ENCODE measurements at places on chromosomes 7 and 10.

GRCh38 chr10:129307141-129307540, 159.9 kb upstream of the MGMT start:
- no peak for DNase-seq

DNA sequence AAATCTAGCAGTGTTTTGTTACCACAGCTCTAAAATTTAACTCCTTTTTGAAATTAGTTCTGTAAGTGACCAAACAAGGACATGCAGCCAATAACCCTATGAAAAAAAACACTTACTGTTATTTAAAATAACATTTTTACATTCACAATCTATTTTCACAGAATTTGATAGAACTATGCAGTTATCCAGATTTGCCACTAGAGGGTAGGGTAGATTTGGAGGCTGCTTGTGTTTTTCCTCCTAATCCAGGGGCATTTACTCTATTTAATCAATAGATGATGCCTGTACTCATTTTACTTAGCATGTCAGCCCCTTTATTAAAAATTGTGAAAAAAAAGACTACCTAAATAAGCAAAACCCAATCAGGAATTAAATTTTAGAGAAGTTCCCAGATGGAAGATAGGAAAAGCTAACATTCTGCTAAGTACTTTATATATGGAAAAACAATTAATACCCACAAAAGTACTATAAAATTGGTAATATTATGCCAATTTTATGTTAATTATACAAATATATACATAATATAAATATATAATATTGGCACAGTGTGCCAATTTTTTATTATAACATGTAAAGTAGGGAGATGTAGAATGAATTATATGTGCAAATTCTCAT, 18.1 kb upstream of the LIPK start:
- DNase-seq = no peak

DNA sequence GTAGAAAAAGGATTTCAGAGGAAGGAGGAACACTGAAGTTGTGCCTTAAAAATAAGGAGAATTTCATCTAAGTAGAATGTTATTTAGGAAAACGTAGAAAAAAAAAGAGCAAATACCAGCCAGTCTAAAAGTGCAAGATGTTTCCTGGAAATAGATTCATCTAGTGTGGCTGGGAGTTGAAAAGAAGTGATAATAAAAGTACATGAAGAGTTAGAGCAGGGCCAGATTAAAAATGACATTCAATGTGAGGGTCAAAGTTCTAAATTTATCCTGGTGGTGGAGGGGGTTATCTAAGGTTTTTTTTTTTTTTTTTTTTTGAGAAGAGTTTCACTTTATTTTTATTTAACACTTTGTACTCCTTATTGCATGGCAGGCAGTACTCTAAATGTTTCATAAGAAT, 289.3 kb downstream of the MDFIC start:
- DNase-seq = no peak

DNA sequence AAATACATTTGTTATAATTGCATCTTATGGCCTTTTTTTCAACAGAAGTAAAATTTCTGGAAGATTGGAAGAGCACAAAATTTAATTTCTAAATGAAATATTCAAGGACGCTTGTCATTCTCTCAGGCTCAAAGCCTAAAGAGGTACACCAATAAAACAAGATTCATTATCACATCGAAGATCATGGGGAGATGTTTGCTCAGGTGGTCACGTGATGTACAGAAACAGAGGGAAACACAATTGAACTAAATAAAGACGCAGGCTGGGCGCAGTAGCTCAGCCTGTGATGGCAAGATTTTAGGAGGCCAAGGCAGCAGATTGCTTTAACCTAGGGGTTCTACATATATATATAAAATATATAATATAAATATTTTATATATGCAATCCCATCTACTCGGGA, 37.3 kb upstream of the TMEM254 start:
- DNase-seq = no peak

GRCh38 chr10:127449490-127449889, 99.6 kb upstream of the NPS start:
- DNase-seq = no peak

GRCh38 chr7:108570146-108570755, 577 bp downstream of the DNAJB9 start:
- peak; percentile 46 for DNase-seq

DNA sequence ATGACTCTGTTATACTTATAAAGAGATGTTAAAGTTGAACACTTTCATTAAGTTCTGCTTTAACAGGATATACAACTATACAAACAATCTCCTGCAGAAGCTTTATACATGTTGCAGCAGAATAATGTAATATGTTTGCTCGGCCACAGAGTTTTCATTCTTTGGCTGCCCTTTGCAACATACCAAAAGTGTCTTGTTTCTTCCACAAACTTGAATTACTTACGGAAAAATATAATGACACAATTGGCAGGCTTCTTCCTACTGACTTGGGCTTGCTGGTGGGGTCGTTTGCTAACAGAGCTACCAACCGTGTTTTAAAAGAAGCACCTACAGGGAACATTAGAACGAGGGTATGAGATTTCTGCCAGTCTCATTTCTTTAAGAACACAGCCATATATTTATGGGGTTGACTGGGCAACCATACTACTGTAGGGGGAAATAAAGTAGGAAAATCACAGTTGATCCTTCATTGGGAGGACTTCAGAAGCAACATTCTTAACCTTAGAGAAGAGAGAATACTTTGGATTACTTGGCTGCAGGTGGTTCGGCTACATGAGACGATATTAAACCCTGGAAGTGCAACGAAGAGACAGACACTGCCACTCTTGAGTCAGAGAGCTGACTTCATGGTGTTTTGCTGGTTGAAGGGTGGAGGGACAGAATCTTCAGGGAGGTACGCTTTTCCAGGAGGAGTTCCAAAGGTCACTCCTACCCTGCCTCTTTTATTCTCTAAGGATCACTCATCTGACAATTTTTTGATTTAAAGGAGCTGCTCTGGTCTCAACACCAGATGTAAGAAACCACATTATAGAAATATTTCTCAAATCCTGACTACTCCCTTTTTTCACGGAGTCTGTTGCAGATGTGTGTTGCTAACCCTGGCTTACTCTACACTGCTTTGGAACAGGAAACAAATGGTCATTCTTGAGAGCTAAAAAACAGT, 123.9 kb downstream of the SEMA3C start:
- DNase-seq = no peak

- DNase-seq = no peak
Observed at GRCh38 chr10:55746002-55746401, 615.1 kb downstream of the ZWINT start.

GRCh38 chr7:26515314-26515842, 223.7 kb downstream of the SNX10 start:
- DNase-seq = no peak

DNA sequence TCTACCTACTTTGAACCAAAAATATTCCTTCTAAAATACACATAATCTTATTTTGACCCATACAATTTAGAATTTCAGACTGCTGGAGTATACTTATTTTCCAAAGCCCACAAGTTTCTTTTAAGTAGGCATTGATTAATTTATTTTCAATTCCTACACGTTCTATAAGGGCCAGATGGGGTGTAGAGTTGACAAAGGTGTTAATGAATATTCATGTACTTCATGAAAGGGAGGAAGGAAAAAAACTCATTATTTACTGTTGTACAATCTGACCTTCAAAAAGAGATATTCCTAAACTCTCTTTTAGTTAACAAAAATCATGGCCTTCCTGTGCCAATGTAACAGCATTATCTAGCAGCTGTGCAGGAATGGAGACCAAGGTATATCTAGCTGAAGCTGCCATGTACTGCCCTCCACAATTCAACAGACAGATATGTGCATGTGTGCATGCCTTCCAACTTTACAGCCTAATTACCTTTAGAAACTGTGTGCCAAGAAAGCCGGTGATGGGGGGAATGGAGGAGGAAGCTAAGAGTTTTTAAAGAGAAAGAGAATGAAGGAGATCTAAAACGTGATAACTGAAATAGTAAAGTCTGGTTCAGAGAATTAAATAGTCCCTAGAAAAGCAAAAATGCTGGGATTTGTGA, 108.9 kb downstream of the UPF2 start:
- no peak for DNase-seq

GRCh38 chr10:124000792-124001201, 92.6 kb downstream of the CHST15 start:
- peak; percentile 37 for DNase-seq

GRCh38 chr7:51312951-51313737, 3.5 kb downstream of the COBL start:
- no peak for DNase-seq

DNA sequence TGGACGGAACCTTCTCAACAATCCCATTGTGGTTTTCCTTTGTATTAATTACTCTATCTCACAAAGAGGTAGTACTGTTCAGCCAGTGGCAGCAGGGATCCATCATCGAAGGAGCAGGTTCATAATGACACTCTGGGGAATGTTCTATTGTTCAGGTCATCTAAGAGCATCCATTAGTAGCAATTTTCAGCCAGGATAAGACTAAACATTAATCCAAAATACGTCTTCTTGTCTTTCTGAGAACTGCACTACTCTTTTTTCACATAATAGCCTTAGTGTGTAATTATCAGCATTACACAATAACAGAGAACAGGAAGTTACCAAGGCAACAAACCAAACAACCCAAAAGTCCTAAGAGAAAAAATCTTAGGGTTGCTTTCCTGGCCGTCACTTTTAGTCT, 259.5 kb upstream of the VWC2 start:
- DNase-seq = no peak

DNA sequence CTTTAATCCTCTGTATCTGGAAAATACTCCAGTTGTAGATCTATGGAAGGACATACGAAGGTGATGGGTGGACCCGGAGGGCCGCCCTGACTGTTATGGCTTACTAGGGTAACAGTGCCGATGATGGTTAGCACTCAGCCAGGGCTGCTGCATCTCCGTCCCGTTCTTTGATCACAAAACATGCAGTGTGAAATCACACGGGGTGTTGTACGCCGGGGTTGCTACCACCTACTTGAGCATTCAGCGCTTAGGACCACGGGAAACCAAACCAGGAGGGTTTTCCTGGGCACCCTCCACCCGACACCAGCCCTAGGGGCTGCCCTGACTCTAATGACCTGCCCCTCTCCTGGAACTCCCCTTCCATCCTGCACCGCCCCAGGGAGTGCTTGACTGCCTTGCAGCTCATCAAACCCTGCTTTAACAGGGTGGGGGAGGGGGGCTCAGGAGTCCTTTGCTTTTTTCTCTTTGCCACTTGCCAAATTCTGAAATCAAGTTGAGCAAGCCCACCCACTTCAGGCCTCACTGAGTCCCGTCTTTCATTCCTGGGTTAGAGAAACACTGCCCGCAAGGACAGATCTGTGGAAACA, 20.4 kb downstream of the ZNF775 start:
- DNase-seq = no peak

DNA sequence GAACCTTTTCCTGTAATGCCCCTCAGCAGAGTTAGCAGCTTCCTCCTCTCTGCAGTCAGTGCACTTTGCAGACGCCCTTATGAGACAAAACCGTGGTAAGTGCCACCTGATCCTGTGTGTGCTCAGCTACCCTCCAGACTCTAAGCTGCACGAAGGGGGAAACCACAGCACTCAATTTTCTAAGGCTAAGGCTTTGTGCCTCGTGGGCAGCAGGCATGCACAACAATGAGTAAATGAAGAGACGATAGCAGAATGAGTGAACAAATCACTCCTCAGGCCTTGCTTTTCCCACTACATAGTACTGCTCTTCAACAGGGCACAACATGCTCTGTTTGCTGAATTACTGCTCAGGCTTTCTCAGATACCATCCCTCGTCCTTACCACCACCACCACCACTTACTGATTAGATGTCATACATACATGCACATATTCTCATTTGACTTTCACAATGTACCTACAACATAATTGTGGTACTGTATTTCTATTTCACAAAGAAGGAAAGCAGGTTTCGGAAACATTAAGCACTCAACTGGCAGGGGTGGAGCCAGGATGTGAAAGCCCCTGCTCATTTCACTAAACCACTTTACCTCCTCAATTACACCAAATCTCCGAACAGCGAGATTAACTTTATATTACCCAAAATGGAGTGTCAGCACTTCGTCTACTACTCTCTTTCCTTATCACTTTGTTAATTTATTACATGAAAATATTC, 85.4 kb downstream of the ICA1 start:
- no peak for DNase-seq

DNA sequence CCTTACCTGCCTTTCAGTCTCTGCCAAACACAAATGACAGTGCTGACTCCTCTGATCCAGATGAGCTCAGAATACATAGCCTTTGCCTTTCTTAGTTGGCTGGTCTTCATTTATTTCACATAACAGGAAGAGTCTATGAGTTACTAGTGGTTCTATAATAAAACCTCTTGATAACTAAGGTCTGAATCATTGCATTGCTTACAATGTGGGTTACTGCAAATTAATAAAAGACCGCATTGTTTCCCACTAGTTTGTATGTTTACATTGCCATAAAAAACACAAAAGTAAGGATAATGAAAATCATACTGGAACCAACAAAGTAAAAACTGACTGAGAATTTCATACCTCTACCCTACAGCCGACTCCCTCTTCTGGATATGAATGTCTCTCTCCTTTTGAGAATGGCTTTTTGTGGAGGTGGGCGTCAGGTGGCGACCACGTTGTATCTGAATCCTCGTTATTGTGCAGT, 62.0 kb upstream of the AKR1E2 start:
- no peak for DNase-seq

- no peak for DNase-seq
Observed at GRCh38 chr10:100969187-100970075, at the start of gene SEMA4G. TSS of gene SEMA4G (plus strand) at chr10:100969504. CDS start at chr10:100972913, 3,409 bp downstream.

DNA sequence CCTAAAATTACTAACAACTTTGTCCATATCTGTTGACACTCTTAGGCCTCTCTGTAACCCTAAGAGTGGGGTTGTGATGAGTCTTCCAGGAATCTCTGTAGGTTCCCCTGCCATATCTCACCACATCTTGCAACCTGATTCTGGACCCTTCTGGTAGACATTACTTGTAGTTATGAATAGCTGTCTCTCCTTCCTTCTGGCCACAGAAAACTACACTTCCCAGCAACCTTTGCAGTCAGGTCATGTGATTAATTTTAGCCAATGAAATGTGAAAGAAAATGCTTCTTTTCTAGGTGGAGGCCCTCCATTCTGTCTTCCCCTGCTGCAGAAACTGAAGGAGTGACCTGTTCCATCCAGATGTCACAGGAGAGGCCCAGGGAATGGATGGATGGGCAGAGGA, 147.6 kb upstream of the AOAH start:
- no peak for DNase-seq

DNA sequence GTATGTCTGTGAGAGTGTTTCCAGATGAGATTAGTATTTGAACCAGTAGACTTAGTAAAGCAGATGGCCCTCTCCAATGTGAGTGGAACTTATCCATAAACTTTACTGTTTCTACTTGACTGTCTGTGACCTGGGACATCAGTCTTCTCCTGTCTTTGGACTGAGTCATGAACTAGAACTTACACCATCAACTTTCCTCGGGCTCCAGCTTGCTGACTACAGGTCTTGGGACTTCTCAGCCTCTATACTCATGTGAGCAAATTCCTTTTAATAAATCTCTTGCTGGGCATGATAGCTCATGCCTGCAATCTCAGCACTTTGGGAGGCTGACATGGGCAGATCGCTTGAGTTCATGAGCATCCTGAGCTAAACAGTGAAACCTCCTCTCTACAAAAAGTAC, 25.7 kb upstream of the WAPL start:
- DNase-seq = no peak

All from ureter (tissue), 1 donor.